Ascending aorta (tissue), 2 donors: ENCODE measurements at places on chromosomes 7 and 10. TPM values are rescaled to one million over a fixed set of nuclear protein-coding genes. Genes with fewer than 3 reads are reported as not detected.

SOSTDC1 gene
- not detected for total RNA-seq

CYCS gene
- total RNA-seq = 11.5 TPM

NSUN6 gene
- total RNA-seq = 5.4 TPM

SFTPD gene
- total RNA-seq = not detected

DNA sequence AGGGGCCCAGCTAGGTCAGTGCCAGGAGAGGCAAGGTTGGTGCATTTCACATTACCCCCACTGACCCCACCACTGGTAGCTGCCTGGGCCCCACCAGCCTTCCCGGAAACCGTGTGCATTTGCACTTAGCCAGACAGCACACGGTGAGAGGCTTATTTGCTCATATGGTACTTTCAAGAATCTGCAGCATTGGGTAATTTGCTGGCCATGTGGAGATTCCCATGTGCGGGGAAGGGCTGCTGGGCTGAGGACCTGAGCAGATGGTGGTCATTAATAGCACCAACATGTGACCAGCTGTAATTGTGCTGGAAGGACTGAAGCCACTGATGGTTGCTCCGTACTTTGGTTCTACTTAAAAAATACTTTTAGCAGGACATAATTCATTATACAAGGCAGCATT, 323.8 kb downstream of the DPP6 start:
- no peaks in the 10 kb centered on the region for H3K27me3 ChIP-seq
- no peak overlapping the region for H3K27ac ChIP-seq
- H3K36me3 ChIP-seq = no peaks in the 10 kb centered on the region
- no peak for DNase-seq
- H3K4me1 ChIP-seq = no peaks in the 10 kb centered on the region

DNA sequence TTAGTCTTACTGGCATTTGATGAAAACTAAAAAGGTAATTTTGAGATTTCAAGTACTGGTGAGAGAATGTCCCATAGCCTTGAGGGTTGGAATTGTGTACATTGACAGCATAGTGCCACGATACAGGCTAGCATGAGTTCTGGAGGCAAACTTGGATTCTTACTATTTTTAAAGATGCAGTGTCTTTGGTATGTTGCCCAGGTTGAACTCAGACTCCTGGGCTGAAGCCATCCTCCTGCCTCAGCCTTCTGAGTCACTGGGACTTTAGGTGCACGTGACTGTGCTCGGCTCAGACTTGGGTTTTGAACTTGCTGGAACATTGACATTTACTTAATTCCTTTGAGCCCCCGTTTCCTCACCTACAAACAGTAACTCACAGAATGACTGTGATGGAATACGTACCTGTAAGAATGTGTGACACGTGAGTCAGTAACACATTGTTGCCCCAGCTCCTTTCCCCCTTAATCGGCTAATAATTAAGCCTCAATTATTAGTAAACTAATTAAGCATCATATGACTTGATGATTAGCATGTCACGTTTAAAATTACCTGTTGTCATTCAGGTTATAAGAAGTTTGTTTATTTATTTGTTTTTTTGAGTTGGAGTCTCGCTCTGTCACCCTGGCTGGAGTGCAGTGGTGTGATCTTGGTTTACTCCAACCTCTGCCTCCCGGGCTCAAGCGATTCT, 10.6 kb downstream of the DNAJB6 start:
- no peaks in the 10 kb centered on the region for H3K36me3 ChIP-seq
- H3K27ac ChIP-seq = peak overlapping the region; percentile 71
- H3K4me3 ChIP-seq = peak overlapping the region; percentile 47
- DNase-seq = peak; percentile 46
- H3K4me1 ChIP-seq = peaks cover 26% of the 10 kb centered on the region
- H3K27me3 ChIP-seq = no peaks in the 10 kb centered on the region

GRCh38 chr7:32218741-32219288, 148.6 kb upstream of the PDE1C start:
- H3K27ac ChIP-seq = no peak overlapping the region
- no peak overlapping the region for H3K4me3 ChIP-seq
- H3K27me3 ChIP-seq = no peaks in the 10 kb centered on the region
- H3K4me1 ChIP-seq = no peaks in the 10 kb centered on the region
- DNase-seq = no peak
- no peaks in the 10 kb centered on the region for H3K36me3 ChIP-seq

DNA sequence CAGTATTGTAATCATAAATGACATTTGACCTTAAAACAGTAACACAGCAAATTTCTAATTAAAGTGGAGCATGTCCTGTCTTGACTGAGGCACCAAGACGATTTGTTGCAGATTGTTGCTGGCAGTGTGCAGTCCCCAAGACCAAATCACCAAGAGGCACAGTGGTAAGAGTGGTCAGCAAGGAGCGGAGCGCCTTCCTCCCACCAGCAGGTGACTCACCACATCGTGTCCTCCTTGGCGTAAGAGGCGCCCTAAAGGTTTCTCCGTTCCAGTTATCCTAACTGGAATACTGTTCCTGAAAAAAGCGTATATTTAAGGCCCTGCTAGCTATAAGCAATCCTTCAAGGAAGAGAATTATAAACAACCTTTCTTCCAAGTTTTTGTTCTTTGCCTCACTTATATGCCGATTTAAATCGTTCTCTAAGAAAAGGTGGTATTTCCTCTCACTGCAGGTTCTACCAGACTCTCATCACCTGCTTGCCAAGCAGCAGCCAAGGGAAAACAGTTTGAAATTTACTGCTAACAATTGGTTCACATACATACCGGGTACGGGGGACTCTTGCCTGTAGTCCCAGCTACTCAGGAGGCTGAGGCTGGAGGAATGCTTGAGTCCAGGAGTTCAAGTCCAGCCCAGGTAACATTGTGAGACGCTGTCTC, 10.7 kb upstream of the REPIN1 start:
- H3K36me3 ChIP-seq = no peaks in the 10 kb centered on the region
- no peak overlapping the region for H3K27ac ChIP-seq
- no peak for DNase-seq
- H3K4me3 ChIP-seq = no peak overlapping the region

DNA sequence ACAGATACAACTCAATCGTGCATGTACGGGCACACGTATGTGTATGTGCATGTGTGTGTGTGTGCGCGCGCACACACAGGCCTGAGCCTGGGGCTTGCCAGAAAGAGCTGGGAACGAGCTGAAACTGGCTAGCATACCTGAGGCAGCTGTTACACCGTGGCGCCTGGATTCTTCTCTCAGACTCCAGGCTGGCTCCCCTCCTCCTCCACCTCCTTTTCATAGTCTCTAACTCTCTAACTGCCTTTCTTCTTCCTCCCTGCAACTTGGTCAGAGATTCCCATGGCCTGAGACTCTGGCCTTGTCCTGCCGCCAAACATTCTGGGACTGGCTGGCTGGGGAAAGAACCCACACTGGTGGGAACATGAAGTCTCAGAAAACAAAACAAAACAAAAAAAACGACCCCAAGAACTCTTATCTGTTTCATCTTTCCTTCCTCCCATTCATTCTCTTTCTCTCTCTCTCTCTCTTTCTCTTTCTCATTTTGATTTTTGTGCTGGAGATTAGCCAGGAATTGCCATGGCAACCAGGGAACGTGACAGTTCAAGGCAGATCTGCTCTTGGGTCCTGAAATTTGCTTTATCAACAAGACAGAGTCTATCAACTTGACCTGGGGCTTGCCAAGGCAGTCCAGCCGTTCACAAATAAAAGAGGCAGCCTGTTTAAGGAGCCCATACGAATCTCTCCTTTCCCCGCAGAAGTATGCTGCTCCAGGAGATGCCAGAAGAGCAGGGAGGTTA, 76.8 kb upstream of the SEM1 start:
- no peak overlapping the region for H3K4me3 ChIP-seq
- H3K4me1 ChIP-seq = no peaks in the 10 kb centered on the region
- H3K27ac ChIP-seq = no peak overlapping the region

DNA sequence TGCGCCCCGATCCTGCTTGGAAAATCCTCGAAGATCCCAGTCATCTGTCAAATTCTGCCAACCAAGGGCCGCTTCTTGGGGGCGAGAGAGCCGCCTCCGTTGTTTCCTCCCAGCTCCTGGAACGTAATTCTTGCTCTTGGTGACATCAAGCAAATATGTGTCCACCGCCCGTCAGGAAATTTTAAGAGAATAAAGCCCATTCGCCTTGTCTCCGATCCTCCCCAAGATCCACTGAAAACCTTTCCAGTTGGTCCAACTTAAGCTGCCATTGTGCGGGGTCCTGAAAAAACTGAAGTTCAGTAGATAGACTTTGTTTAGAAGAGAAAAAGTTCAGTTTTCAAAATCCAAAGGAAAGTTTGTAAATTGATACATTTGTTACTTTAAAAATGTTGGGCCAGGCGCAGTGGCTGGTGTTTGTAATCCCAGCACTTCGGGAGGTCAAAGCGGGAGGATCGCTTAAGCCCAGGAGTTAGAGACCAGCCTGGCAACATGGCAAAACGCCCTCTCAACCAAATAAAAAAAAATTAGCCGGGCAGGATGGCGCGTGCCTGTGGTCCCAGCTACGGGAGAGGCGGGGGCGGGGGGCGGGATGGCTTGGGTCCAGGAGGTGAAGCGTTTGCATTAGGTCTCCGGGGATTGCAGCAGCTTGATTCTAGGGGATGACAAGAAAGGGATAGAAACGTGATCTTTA, 1.0 kb upstream of the ZNF800 start:
- peak overlapping the region; percentile 97 for H3K4me3 ChIP-seq
- peak overlapping the region; percentile 99 for H3K27ac ChIP-seq
- DNase-seq = peak; percentile 73
- H3K4me1 ChIP-seq = peaks cover 9% of the 10 kb centered on the region
- H3K36me3 ChIP-seq = no peaks in the 10 kb centered on the region

DNA sequence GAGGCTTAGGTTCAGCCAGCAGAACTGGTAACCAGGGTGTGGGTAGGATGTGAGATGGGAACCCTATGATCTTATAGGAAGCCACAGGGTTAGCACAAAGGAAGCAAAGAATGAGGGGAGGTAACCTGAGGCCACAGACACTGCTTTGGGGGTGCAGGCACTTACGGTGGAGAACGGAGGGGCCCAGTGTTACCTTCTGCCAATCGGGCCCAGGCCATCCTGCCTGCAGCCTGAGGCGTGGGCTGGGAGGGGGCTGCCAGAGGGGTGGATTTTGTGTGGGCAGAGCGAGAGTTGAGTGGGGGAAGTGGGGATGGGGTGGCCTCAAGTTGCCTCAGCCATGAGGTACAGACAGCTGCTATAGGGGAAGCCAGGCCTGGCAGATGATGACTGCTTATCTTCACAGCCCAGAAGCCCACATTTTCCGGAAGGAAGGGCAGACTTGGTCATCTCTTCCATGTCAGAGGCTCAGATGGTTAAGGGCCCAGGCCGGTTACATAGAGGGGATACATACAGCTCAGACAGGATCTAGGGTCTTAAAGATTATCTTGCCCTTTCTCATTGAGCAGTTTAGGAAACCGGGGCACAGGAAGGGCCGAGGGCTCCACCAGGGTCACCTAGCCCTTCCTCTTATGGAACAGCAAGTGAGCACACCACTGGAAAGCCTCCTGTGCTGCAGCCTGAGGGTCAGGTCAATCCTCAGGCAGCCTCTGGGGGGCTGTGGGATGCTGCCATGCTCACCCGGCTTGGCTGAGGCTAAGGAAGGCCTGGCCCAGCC, 24.4 kb upstream of the VSIR start:
- H3K27ac ChIP-seq = no peak overlapping the region
- H3K4me3 ChIP-seq = no peak overlapping the region
- no peaks in the 10 kb centered on the region for H3K27me3 ChIP-seq

GRCh38 chr10:76456197-76456596, 1024.8 kb downstream of the LRMDA start:
- no peak for DNase-seq
- H3K27me3 ChIP-seq = no peaks in the 10 kb centered on the region
- H3K4me3 ChIP-seq = no peak overlapping the region

DNA sequence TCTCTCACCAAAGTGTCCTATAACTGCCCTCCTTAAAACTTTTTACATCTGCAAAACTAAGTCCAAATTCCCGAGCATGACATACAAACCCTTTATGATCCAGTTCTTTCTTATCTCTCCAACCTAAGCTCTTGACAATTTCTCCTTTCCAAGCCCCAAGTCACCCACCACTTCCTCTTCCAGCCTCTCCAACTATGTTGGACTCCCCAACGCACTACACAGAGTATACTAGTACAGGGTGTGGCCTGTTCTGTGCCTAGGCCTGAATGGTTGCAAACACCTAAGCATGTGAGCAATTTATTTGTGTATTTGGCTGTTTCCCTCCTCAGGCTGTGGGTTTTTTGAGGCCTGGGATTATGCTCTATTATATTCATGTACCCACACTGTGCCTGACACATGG, 101.2 kb upstream of the APBB1IP start:
- H3K36me3 ChIP-seq = no peaks in the 10 kb centered on the region
- no peaks in the 10 kb centered on the region for H3K4me1 ChIP-seq
- DNase-seq = no peak
- no peak overlapping the region for H3K27ac ChIP-seq
- H3K27me3 ChIP-seq = no peaks in the 10 kb centered on the region

- no peaks in the 10 kb centered on the region for H3K27me3 ChIP-seq
- H3K4me3 ChIP-seq = no peak overlapping the region
- H3K4me1 ChIP-seq = no peaks in the 10 kb centered on the region
- H3K36me3 ChIP-seq = peaks cover 7% of the 10 kb centered on the region
Measured at GRCh38 chr10:100510533-100511308, 8.9 kb downstream of the SEC31B start.

GRCh38 chr10:124019886-124020797, 73.3 kb downstream of the CHST15 start:
- no peaks in the 10 kb centered on the region for H3K4me1 ChIP-seq
- no peaks in the 10 kb centered on the region for H3K27me3 ChIP-seq
- H3K27ac ChIP-seq = no peak overlapping the region
- H3K36me3 ChIP-seq = peaks cover 14% of the 10 kb centered on the region
- H3K4me3 ChIP-seq = no peak overlapping the region

- H3K36me3 ChIP-seq = no peaks in the 10 kb centered on the region
- no peak for DNase-seq
- H3K4me3 ChIP-seq = peak overlapping the region; percentile 82
Measured at GRCh38 chr7:112204499-112205342, 1.5 kb downstream of the DOCK4 start.

DNA sequence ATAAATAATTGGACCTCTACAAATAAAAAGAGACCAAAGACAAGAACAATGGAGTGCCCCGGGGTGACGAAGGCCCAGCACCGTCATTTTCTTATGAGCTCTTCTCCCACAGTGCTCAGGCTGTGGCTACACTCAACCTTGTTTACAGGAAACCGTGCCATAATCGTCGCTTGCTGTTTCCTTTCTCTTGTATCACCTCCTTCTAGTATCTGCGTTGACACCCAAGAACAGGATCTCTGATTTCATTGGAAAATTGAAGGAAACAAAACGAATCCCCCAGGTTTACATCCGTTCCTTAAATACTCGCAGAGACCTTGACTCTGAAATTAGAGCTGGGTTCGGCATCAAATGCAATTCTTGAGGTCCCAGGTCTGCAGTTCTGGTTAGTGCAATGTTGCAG, 1.7 kb upstream of the IGFBP3 start:
- no peaks in the 10 kb centered on the region for H3K36me3 ChIP-seq
- DNase-seq = no peak
- H3K27me3 ChIP-seq = no peaks in the 10 kb centered on the region
- peaks cover 39% of the 10 kb centered on the region for H3K4me1 ChIP-seq
- peak overlapping the region; percentile 18 for H3K4me3 ChIP-seq

DNA sequence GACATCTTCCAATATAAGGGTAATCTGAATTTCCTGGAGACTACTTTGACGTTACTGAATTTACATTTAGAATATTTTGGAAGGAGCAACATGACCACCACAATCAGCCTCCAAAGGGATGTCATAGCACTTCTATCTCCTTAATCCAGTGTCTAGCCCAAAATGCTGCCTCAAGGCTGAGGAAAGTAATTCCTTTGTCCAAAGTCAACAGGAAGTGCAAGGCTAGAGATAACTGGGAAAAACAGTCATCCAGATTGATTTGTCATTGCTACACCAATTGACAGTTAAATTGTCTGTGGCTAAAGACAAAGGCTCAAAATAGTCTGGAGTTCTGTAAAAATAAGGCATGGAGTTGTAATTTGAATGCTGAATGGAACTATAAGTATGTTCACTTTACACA, 3.9 kb upstream of the TFPI2 start:
- H3K4me1 ChIP-seq = peaks cover 2% of the 10 kb centered on the region
- no peaks in the 10 kb centered on the region for H3K36me3 ChIP-seq
- H3K27me3 ChIP-seq = no peaks in the 10 kb centered on the region
